ENCODE measurements at places on chromosomes 12 and 14. TPM values are rescaled to one million over a fixed set of nuclear protein-coding genes. Genes with fewer than 3 reads are reported as not detected.

GRCh38 chr14:76597387-76597786 is 163.9 kb upstream of the VASH1 start:
- no peak for ATAC-seq

GRCh38 chr12:117040496-117040895 is 58.7 kb downstream of the TESC start:
- ATAC-seq, result no peak

Gene CLEC9A
- 0.52 TPM for total RNA-seq

DNA sequence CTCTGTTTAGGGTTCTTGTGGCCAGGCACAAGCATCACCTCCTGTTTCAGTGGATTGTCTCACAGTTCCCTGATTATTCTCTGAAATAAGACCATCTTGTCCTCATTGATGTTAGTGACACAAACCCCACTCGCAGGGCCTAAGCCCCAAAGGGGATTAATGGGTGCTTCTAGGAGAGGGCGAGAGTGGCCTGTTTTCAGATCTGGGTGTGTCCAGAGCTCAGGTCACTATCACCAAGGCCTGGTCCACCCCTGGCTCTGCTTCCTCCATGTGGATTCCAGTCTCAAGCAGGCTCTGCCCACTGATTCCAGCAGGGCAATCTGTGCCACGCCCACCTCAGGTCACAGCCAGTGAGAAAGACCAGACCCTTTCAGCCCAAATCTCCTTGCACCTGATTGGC is 361.9 kb downstream of the ADGRD1 start:
- no peak for ATAC-seq

DNA sequence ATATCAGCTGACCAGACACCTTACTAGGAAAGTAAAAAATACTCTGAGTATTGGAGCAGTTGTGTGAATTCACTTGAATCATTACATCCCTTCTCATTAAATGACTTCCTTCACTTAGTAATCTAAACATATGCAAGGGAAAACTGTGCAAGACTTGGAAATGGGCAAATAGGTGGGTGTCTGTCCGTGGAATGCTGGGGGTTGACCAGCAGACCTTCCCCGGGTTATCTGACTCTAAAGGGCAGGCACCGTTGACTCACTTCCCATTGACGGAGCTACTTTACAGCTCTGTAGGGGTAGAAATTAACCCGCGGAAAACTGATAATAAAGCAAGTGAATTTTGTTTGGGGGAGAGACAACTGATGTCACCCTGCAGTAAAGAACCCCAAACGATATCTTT is 199.3 kb downstream of the TTC7B start:
- no peak for ATAC-seq

GRCh38 chr14:104933746-104934733 is 9.4 kb downstream of the PLD4 start:
- peak; percentile 52 for ATAC-seq

All from motor neuron (in vitro differentiated cells).